ENCODE measurements at places on chromosomes 2 and 18.

- no peak overlapping the region for H3K4me3 ChIP-seq
- no peaks in the 10 kb centered on the region for H3K36me3 ChIP-seq
- no peaks in the 10 kb centered on the region for H3K27me3 ChIP-seq
- no peak for DNase-seq
- no peaks in the 10 kb centered on the region for H3K4me1 ChIP-seq
- H3K27ac ChIP-seq, result no peak overlapping the region
These were observed 10.9 kb downstream of the PTGR3 start for GRCh38 chr18:75198036-75198435.

DNA sequence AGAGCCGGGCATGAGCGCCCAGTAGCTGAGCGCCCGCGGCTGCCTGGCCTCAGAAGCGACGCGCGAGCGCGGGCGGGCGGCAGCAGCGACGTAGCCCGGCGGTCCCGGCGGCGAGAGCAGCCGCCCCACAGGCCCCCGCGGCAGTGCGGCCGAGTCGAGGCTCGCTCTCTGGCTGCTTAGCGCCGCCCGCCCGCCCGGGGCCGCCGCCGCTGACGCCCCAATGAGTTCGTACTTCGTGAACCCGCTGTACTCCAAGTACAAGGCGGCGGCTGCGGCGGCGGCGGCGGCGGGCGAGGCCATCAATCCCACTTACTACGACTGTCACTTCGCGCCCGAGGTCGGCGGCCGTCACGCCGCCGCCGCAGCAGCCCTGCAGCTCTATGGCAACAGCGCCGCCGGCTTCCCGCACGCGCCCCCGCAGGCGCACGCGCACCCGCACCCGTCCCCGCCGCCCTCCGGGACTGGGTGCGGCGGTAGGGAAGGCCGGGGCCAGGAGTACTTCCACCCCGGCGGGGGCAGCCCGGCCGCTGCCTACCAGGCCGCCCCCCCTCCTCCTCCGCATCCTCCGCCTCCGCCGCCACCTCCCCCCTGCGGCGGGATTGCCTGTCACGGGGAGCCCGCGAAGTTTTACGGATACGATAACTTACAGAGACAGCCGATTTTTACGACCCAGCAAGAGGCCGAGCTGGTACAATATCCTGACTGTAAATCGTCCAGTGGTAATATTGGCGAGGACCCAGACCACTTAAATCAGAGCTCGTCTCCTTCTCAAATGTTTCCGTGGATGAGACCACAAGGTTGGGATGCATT is 847 bp downstream of the HOXD8 start:
- no peaks in the 10 kb centered on the region for H3K4me1 ChIP-seq
- no peak for DNase-seq
- H3K4me3 ChIP-seq, result no peak overlapping the region
- H3K27ac ChIP-seq, result no peak overlapping the region
- H3K36me3 ChIP-seq, result no peaks in the 10 kb centered on the region

DNA sequence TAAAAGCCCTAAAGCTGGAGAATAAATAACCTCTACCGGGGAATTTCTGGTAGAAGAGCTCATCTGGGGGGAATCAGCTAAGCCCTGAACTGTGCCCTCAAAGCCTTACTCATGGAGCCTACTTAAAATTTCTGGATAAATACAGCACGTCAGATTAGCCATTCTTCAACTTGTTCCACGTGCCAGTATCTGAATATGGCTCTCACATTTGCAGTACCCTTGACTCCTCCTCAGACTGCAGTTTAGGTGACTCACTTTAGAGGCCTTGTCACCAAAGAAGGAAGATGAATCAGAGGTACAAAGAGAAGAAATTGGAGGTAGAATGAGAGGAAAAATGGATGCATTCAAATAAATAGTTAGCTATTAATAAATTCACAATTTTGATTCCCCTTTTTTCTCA is 34.6 kb upstream of the POTEC start:
- H3K36me3 ChIP-seq, result no peaks in the 10 kb centered on the region
- no peaks in the 10 kb centered on the region for H3K27me3 ChIP-seq

DNA sequence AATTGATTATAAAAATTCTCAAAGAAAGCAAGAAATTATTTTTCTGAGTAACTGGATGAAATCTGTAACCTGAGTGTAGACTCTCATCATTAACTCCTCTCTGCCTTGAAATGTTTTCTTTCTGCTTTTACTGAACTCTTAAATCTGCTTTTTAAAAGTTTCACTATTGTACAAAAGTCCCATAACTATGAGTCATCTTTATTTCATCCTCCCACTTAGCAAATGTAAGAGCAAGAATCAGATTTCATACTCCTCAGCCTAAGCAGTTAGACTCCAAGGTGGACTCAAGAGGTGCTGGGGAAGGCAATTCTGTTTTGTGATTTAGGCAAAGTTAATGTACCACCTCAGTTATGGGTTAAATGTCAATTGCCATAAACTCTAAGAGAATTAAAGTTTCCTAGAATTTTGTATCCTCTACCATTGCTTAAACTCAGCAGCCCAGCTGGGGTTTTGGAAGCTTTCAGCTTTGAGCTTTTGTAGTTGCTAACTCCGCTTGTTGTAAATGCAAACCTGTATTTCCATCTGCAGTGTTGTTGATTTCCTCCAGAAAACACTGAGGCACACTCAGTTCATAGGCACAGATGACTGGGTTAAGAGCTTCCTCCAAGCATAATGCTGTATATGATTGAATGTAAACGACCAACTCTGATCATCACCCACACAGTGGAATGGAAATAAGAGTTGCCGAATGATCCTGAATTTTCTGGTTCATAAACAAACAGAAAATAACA is 268.8 kb downstream of the ARHGAP15 start:
- H3K27ac ChIP-seq, result no peak overlapping the region
- no peak for DNase-seq
- no peaks in the 10 kb centered on the region for H3K4me1 ChIP-seq
- H3K36me3 ChIP-seq, result no peaks in the 10 kb centered on the region

DNA sequence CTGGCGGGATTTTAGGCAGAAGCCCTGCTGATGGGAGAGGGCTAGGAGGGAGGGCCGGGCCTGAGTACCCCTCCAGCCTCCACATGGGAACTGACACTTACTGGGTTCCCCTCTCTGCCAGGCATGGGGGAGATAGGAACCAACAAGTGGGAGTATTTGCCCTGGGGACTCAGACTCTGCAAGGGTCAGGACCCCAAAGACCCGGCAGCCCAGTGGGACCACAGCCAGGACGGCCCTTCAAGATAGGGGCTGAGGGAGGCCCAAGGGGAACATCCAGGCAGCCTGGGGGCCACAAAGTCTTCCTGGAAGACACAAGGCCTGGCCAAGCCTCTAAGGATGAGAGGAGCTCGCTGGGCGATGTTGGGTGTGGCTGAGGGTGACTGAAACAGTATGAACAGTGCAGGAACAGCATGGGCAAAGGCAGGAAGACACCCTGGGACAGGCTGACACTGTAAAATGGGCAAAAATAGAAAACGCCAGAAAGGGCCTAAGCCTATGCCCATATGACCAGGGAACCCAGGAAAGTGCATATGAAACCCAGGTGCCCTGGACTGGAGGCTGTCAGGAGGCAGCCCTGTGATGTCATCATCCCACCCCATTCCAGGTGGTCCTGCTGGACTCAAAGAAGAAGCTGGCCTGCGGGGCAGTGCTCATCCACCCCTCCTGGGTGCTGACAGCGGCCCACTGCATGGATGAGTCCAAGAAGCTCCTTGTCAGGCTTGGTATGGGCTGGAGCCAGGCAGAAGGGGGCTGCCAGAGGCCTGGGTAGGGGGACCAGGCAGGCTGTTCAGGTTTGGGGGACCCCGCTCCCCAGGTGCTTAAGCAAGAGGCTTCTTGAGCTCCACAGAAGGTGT is 8.5 kb downstream of the PROC start:
- peaks cover 29% of the 10 kb centered on the region for H3K27me3 ChIP-seq
- DNase-seq, result no peak
- no peak overlapping the region for H3K27ac ChIP-seq
- peaks cover 9% of the 10 kb centered on the region for H3K4me1 ChIP-seq
- H3K36me3 ChIP-seq, result peaks cover 20% of the 10 kb centered on the region

- H3K36me3 ChIP-seq, result no peaks in the 10 kb centered on the region
- no peak for DNase-seq
- no peaks in the 10 kb centered on the region for H3K4me1 ChIP-seq
- no peak overlapping the region for H3K4me3 ChIP-seq
- H3K27me3 ChIP-seq, result no peaks in the 10 kb centered on the region
- no peak overlapping the region for H3K27ac ChIP-seq
These were observed 556.4 kb downstream of the ERBB4 start for GRCh38 chr2:211982162-211982561.
